Kidney epithelial cell (primary cell): ENCODE measurements at places on chromosomes 2 and 18.

DNA sequence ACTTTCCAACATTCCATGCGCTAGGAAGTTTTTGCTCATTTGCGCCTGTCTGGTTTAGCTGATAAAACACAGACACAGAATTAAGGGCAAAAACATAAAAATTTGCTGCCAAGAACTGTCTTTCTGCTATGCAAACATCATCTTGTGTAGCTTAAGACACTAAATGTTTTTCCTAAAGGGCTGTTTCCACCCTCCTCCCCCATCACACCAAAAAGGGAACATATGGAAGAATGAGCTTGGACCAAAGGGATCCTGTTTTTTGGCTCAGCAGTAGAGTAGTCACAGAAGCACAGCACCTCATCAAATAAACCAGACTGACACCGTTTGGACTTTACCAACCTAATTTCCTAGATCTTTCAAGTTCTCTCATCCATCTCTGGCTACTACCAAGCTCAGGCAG, 210.1 kb downstream of the ZNF521 start:
- DNase-seq: no peak

DNA sequence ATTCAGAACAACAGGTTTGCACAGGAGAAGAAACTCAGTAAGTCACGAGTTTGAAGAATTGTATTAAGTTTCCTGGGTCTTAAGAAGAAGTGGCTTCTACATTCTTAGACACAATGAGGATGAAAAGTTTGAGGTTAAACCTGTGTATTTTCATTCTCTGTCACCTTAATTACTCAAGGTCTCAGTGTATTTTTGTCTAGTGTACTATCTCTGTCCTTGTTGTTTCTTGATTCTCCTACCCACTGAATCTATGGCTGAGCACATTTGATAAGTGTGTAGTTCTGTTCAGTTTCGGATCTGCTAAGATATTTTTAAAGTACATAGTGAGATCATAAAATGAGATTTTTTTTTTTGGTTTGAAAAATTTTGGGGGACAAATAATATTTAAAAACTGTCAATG, 460.7 kb downstream of the NRXN1 start:
- DNase-seq: no peak

GRCh38 chr2:27212626-27213471, 781 bp upstream of the SLC5A6 start:
- DNase-seq: no peak

GRCh38 chr2:142944264-142944663, 66.8 kb downstream of the KYNU start:
- no peak for DNase-seq

GRCh38 chr2:105754011-105754410, 9.3 kb downstream of the NCK2 start:
- DNase-seq: no peak

- DNase-seq: no peak
Measured at GRCh38 chr2:152251811-152252210, 76.2 kb upstream of the STAM2 start.

DNA sequence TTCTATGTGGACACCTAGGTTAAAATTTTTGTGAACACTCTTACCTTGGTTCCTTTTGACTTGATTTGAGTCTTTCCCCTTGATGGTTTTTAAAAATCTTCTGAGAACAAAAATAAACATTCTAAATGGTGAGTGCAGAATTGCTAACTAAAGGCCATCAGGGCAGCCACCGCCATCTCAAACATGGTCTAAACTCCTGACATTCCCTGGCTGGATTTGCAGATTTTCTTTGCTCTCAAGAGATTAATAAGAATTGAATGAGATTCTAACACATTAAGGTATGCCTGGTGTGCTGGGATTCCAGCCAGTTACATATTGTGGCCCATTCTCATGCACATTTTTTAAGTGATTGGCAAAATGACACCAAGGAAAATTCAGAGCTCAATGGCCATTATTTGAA, 17.2 kb upstream of the CTDP1 start:
- no peak for DNase-seq

- DNase-seq: no peak
Measured at GRCh38 chr2:224160917-224161316, 121.8 kb upstream of the SERPINE2 start.

DNA sequence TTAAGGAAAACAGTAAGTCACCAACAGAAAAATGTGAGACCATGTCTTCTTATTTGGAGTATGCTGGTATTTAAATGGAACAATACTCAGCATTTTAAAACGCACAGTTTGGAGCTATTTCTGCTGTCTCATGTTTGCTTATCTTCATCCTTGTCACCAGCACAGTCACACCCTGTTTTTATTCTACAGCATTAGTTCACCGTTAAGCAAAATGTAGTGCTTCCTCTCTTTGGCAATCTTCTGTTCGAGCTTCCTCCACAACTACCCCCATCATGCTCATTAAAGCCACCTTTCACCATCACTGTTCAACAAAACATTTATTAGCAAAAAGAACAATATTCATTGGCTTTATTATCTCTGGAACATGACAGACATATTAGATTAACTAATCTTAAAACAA, 64.0 kb downstream of the SLC40A1 start:
- DNase-seq: no peak

GRCh38 chr18:45850021-45850420, 24.5 kb downstream of the SIGLEC15 start:
- no peak for DNase-seq

GRCh38 chr18:46072376-46072867, 362 bp upstream of the PSTPIP2 start:
- no peak for DNase-seq

DNA sequence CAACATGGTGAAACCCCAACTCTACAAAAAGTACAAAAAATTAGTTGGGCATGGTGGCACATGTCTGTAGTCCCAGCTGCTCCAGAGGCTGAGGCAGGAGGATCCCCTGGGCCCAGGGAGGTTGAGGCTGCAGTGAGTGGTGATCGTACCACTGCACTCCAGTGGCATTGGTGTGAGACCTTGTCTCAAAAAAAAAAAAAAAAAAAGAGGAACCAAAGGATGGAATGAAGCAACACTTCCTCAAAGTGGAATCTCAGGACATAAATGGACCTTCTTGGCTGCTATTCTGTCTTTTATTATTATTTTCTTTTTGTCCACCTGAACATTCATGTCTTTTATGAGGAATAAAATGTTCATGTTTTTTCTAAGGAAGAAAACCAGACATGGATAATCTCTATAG, 13.7 kb downstream of the GEMIN6 start:
- no peak for DNase-seq

DNA sequence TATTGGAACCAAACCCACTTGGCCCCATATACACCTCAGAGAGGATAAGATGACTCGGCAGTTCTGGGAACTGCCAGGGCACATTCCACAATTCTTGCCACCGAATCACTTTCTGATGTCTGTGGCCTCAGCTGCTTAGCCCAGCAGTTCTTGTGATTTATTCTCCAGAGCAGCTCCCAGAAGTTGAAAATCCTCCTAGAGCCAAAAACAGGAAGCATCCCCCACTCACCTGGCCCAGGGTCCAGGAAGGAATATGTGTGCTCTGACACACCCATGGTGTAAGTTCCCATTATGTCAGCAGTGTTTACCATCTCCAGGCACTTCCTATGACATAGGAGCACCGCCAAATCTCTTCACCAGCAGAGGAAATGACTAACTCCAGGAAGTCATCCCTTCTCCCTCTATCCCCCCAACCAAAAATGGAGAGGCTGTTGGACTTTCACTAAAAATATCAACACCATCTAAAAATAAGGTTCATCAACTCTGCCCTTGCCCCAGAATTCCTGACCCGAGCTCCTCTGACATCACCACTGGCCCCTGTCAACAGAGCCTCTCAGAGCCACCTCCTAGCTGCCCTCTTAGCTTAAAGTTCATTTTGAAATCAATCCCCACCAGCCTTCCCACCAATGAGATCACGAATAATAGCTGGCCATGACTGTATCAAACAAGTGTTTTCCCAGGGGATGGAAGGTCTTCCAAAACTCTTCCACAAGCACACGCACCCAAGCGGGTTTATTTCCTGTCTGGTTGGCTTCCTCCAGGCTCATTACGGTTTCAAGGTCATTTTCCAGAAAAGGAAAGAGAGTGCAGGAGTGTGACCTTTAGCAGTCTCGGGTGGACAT, 223.1 kb upstream of the PARD3B start:
- no peak for DNase-seq
